ENCODE measurements at places on chromosomes 5 and 9.

DNA sequence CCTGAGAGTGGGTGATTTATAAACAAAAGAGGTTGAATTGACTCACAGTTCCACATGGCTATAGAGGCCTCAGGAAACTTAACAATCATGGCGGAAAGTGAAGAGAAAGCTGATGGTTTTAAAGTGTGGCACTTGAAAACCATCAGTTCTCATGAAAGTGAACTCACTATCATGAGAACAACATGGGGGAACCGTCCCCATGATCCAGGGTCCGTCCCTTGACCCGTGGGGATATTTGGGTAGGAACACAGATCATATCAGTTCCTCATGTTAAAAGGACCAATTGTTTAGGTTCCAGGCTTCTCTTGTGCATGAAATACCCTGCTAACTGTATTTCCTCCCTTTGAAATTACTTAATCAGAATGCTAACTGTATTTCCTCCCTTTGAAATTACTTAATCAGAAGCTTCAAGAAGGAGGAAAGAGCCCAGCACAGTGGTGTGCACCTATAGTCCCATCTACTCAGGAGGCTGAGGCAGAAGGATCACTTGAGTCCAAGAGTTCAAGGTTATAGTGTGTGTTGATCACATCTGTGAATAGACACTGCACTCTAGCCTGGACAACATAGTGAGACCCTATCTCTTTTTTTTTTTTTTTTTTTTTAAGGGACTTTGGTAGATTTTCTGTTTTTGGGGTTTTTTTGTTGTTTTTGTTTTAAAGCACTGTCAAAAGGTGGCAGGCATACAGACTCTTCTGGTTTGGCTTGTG lies 24.8 kb downstream of the TTC1 start:
- no peak for DNase-seq

DNA sequence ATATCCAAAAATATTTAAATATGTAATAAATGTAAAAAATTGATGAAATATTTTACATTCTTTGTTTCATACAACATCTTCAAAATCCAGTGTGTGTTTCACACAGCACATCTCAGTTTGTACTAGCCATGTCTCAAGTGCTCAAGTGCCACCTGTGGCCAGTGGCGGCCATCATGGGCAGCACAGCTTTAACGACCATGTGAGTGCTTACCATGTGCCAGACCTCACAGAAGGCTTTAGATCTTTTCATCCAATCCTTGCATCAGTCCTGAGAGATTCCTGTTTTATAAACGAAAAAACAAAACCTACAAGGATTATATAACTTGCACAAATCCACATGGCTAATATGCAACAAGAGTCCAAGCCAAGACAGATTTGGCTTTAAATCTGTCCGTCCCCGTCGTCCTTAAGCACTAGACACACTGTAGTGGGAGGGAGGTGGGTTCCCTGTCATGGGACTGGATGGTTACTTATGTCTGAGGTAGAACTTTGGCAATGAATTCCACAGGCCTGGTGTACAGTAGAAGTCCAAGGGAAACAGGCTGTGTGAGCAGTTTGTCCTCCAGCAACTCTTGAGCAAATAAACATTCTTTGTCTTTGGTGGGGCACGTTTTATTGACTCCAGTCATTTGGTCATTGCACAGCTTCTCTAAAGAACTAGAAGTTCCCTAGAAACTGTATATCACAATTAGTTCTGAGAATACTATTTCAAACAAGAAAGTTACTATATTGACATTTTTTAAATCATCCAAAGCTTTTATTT lies 25.0 kb upstream of the F2R start:
- no peak for DNase-seq

DNA sequence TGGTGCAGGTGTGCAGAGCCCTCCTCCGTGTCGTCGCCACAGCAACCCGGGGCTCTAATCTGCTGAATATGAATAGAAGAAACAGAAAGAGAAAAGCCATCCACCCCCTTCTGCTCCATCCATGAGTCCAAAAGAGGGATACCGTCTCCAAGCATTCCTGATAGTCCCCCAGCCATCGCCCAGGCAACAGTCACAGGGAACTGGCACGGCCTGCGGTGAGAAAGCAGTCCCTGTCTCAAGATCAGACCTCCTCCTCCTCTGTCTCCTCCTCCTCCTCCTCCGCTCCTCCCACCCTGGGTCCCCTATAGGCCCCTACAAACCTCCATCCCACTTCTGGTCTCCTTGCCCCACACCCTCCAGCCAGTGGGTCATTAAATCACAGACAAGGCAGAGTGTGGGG lies 308.1 kb upstream of the MPDZ start:
- DNase-seq, result no peak

GRCh38 chr5:156149213-156149612 lies 177.8 kb upstream of the SGCD start:
- DNase-seq, result no peak

- DNase-seq, result no peak
Observed at GRCh38 chr5:3139499-3139931, 388.0 kb upstream of the IRX2 start.

All from MV-4-11 (cell line).